Stimulated activated CD8-positive, alpha-beta memory T cell treated with anti-CD3 and anti-CD28 coated beads, Interleukin-15, amount 100 ng/mL, for 4 hours (primary cell): ENCODE measurements at places on chromosomes 12 and 14.

DNA sequence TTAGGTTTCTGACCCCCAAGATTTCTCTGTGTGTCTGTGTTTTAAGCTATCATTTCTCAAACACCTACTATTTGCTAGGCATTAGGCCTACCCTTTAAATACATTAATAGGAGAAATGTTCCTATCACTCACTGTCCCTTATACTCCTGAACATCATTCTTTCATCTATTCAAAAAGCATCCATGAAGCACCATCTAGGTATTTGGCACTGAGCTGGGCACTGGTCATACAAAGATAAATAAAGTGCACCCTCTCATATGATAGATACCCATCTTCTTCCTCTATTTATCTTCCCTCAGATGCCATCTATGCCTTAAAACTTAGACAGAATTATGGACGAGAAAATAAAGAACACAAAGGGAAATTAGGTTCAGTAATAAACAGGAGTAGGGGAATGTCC lies 20.4 kb downstream of the SIX1 start:
- DNase-seq: no peak

GRCh38 chr14:22448905-22449599 lies 140.0 kb downstream of the DAD1 start:
- DNase-seq: no peak

DNA sequence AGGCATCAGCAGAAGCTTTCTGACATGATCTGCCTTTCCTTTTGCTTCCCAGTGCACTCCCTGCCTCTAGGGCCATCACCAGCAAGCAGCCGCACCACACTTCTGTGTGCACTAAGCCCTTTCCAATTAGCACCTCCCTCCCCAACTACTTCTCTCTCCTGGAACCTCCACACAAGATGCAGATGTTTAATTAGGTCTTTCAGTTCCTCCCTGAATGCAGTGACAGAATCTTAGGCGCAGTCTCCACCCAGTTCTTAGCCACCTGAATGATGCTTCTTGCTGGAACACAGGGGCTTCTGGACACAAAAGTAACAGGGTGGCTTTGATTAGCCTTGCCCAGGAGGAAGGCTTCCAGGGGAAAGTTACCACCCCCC lies 32.9 kb downstream of the NIN start:
- DNase-seq: no peak

- DNase-seq: no peak
Observed at GRCh38 chr12:106418970-106419369, 61.4 kb downstream of the POLR3B start.

- no peak for DNase-seq
Observed at GRCh38 chr14:52836063-52836462, 44.7 kb upstream of the GNPNAT1 start.

DNA sequence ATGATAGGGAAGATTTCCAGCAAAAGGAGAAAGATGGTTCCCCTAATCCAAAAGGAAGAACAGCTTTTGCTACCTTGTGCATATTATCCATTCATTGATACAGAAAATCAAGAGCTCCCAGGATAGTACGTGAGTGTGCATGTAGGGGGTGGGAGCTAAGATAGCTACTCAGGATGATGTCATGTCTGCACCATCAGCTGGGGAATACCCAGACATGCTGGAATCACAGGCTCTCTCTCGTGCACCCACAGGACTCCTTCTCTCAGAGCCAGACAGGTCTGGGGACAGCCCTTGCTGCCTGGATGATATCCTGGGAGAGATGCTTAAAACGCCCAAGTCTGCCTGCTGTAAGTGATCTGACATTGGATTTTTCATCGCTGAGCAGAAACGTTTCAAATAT lies 38.9 kb downstream of the FOXN3 start:
- no peak for DNase-seq

GRCh38 chr14:67240168-67240932 lies 885 bp upstream of the PALS1 start:
- no peak for DNase-seq

- DNase-seq: no peak
Observed at GRCh38 chr12:68867606-68868005, 59.6 kb downstream of the MDM2 start.

DNA sequence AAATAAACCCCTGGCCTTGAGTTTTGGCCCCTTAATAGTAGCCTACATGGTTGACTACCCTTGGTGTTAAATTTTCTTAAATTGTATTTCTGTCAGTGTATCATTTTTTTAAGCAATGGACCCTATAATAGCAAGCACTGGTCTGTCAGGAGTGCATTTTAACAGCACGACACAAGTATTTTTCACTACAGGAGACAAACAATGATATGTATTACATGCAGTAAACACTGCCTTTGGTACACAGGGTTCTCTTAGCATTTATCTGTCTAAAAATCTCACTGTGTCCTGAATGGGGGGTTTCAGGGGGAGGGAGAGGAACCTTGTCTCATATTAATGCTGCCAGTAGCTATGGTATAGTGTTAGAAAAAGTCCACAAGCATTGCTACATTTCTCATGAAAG lies 18.4 kb downstream of the LMO3 start:
- DNase-seq: no peak

DNA sequence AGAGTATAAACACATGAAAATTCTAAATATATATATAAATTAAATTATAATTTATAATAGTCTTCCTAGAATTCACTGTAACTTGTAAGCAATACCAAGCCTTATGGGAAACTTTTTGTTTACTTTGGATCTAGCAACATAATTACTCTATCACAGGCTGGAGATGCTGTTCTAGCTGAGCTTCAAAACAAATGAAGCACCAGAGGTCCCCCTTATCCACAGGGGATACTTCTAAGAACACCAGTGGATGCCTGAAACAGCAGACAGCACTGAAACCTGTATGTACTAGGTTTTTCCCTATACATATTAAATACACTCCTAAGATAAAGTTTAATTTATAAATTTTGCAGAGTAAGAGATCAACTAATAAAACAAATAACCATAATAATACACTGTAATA lies 96.6 kb downstream of the CDK17 start:
- DNase-seq: no peak

DNA sequence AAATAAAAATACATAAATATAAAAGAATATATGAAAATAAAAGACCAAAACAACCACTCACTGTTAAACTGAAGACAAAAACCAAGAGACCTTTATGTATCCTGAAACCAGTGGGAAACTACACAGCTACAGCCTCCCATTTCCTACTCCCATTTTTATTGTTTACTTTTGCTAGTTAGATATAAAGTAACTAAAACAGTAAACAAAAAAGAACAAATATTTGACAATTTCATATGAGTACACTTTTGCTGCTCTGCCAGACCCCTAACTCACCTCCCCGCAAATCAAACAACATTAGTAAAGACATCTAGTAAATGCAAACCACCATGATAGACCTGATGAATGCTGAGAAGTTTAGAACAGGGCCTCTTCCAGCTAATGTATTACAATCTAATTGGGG lies 97.1 kb downstream of the BCL2L14 start:
- no peak for DNase-seq

- no peak for DNase-seq
Observed at GRCh38 chr14:76924371-76925096, 98.3 kb downstream of the LRRC74A start.
